T-helper 2 cell (primary cell): ENCODE measurements at places on chromosomes 7 and 10.

DNA sequence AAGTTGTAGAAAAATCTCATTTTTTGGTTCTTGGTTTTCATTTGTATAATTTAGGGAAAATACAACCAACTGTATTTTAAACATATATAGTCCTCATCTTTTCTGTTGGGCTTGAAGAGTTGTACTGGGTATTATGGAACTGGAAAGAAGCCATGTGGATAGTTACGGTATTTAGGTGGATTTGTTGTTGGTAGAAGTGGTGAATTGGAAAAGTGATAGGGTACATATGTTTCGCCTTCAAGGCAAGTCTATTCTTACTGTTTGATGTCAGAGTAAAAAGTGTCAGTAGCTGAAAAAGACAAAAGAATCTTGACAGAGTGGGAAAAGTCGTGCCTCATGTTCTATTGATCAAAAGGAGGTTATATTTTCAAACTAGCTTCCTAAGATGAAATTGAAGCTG, 64.6 kb downstream of the GBF1 start:
- DNase-seq = no peak

DNA sequence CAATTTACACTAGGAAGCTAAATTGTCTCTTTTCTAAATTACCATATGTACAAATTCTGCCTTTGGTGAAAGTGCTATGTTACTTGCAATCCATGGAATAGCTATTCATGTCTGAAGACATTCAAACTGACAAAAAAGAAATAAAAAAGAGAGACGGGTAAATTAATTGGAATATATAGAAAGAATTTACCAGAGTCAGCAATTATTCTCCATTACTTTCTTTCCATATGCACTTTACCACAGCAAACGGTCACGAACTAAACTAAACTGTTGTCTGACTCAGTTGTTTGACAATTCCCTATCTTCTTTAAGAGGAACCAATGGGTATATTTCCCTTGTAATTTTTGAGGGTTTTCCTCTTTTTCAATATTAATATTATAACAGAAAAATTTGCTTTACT, 85.7 kb downstream of the HOXA1 start:
- DNase-seq = no peak

- peak; percentile 40 for DNase-seq
Observed at GRCh38 chr7:157851501-157852067, 514.8 kb downstream of the DNAJB6 start.

DNA sequence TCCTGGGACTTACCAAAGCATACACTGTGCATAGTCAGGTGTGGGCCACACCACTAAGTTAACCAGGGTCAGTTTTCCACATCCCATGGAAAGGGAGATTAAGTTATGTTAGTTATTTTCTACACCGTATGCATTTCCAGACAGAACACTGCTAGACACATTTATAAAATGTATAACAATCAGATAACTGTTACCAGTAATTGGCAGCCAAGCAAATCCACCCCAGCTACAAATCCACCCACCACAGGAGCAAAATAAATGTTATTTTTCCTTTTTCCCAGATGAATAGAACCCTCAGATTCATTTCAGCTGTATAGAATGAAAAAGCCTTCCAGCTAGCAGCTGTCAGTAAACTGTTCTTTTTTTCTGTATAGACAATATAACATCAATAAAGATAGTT, 256.9 kb upstream of the FZD1 start:
- DNase-seq = no peak

- DNase-seq = no peak
Observed at GRCh38 chr10:121048749-121049148, 197.6 kb downstream of the WDR11 start.

DNA sequence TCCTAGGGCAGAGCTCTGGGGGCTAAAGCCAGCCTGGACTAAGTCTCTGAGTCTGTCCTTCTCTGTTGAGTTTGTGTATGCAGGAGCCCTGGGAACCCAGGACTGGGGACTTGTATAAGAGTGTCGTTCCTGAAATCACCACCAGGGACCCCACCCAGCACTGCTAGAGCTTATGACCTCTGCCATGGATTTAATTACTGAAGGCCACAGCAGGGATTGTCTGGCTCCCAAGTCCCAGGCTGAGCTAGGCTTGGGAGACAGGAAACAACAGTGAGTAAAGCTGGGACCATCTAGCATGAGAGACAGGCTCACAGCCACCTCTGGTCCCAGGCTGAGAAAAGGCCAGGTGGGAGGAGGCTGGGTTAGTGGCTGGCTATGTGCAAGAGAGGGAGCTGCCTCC, 1.4 kb upstream of the TSPAN15 start:
- DNase-seq = peak; percentile 41

- DNase-seq = no peak
Observed at GRCh38 chr7:154857728-154858681, 144.9 kb downstream of the PAXIP1 start.

DNA sequence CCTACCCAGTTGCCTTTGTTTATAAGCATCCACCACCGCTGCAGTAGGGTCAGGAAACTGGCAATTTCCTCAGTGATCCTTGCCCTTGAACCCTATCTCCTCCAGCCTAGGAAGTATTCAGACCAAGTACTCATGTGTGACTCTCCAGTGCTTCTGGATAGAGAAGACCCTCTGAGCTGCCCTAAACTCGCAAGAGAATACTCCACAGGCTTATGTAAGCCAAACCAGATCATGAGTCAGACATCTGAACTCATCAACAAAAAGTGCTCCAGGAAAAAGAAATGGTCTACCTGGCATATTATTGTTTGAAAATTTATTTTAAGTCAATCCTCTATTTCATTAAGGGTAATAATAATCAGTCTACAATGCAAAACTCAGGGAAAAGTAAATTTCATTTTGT, 101.3 kb downstream of the KAT6B start:
- no peak for DNase-seq
